ENCODE measurements at places on chromosomes 2 and 18. TPM values are rescaled to one million over a fixed set of nuclear protein-coding genes. Genes with fewer than 3 reads are reported as not detected.
A peak's percentile ranks its signal among the peaks of the same experiment; 100 is the strongest.

The IL36G gene
- total RNA-seq = not detected

The IKZF2 gene
- total RNA-seq = 15.5 TPM

The KIF5C gene
- total RNA-seq = 24.3 TPM

- no peak for DNase-seq
- H3K27me3 ChIP-seq = no peaks in the 10 kb centered on the region
- H3K4me3 ChIP-seq = no peak overlapping the region
- no peak overlapping the region for H3K27ac ChIP-seq
Measured at GRCh38 chr2:120480903-120481445, 135.0 kb downstream of the INHBB start.

GRCh38 chr2:181324912-181325311, 132.3 kb upstream of the ITGA4 start:
- no peaks in the 10 kb centered on the region for H3K36me3 ChIP-seq
- no peak overlapping the region for H3K4me3 ChIP-seq
- no peaks in the 10 kb centered on the region for H3K27me3 ChIP-seq
- H3K4me1 ChIP-seq = no peaks in the 10 kb centered on the region

DNA sequence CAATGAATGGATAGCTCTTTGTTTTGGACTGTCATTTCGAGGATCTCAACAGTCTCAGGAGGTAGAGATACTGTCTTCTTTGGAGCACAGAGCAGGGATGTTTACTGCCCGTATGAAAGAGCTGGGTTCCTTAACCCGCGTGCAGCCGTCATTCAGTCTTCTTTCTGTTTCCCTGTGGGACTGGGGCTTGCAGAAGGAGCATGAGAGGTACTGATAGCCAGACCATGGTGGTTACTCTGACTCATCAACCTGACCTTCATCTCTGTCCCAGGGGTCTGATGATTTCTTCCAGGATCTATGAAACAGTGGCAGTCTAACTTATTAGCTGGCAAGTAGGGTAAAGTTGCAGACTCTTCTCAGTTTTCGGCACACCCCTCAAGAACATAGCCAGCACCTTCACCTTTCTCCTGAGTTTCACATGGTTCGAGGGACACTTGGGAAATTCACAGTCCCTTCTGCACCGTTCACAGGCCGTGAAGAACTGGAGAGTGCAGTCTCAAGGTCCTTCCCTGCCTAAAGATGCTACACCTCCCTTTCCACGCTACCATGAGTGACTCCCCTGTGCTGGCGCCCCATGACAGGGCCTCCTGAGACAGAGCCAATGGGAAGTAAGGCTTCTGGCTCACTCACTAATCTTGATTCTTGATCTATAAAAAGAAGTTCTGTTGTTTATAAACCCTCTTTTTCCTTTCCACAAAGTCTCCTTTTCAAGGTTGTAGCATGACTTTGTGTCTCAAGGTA, 226.2 kb downstream of the MC4R start:
- no peak overlapping the region for H3K4me3 ChIP-seq
- H3K4me1 ChIP-seq = no peaks in the 10 kb centered on the region
- no peaks in the 10 kb centered on the region for H3K27me3 ChIP-seq
- H3K36me3 ChIP-seq = no peaks in the 10 kb centered on the region
- H3K27ac ChIP-seq = no peak overlapping the region

GRCh38 chr18:59660786-59661743, 36.2 kb downstream of the CCBE1 start:
- H3K36me3 ChIP-seq = no peaks in the 10 kb centered on the region
- no peak overlapping the region for H3K4me3 ChIP-seq
- H3K4me1 ChIP-seq = no peaks in the 10 kb centered on the region
- DNase-seq = peak; percentile 40

The DNAJC5G gene
- not detected for total RNA-seq

DNA sequence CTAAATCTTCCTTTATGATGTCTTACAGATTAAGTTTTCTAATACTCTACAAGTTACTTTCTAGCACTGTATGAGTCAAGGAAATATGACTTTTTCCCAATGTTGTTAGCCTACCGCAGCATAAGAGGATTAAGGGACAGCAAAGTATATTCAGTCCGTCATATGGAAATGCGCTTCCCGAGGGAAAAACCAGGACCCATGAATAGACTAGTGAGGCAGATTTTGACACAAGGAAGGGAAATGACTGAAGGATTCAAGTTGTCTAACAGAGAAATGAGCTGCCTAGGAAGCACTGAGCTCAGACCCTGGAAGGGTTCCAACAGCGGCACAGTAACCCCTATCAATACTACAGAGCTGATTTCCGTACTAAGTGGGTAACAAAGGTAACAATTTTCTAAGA, 12.0 kb downstream of the SEPTIN10 start:
- no peak overlapping the region for H3K4me3 ChIP-seq
- H3K27ac ChIP-seq = no peak overlapping the region
- H3K4me1 ChIP-seq = peaks cover 20% of the 10 kb centered on the region

The ACTG2 gene
- 540 TPM for total RNA-seq

The RIOK3 gene
- 93.2 TPM for total RNA-seq

The SCN1A gene
- not detected for total RNA-seq

DNA sequence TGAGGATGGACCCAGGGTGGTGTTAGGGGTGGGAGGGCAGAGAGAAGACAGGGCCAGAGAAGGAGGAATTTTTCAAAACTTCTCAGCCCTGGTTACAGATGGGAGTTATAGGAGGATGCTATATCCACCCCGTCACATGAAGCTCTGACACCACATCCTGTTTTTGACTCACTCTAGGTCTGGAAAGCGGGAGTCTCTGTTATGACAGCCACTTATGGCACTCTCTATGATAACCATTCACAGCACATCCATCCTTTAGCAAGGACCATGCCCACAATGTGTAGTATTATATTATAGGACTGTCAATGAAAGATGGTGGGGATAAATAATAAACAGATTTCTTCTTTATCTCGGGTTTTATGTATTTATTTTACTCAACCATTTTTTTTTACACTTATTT, 461.2 kb downstream of the CDH2 start:
- no peaks in the 10 kb centered on the region for H3K27me3 ChIP-seq
- H3K27ac ChIP-seq = peak overlapping the region; percentile 21
- H3K4me1 ChIP-seq = peaks cover 32% of the 10 kb centered on the region
- no peak for DNase-seq
- no peak overlapping the region for H3K4me3 ChIP-seq

DNA sequence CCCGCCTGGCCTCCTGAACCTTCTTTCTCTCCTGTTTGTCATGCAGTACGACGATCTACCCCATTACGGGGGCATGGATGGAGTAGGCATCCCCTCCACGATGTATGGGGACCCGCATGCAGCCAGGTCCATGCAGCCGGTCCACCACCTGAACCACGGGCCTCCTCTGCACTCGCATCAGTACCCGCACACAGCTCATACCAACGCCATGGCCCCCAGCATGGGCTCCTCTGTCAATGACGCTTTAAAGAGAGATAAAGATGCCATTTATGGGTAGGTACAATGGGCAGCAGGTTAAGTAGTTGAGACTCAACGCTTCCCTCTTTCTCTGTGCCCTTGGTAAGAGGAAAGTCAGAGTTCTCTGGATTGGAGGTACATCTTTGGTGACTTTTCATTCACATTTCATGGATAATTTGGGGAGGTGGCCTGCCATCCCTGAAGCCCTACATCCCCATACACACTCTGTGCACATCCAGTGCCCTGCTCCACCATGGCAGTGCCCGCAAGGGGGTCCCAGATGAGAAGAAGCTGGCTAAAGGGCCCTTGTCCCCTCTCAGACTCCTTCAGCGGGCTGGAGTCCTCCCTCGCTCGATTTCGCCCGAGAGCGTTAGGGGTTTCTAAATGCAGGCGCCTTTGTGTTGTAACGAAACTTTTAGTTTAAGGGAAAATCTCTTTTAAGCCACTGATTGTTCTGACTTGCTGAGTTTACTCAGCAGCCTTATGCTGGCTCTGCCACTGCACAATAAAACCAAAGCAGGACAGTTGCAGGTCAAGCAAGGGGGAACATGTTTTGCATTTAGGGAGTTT, 3.0 kb downstream of the MEIS1 start:
- peaks cover 14% of the 10 kb centered on the region for H3K4me1 ChIP-seq
- peaks cover 3% of the 10 kb centered on the region for H3K36me3 ChIP-seq
- DNase-seq = no peak

- H3K27ac ChIP-seq = no peak overlapping the region
- H3K27me3 ChIP-seq = no peaks in the 10 kb centered on the region
- peak; percentile 71 for DNase-seq
- no peaks in the 10 kb centered on the region for H3K36me3 ChIP-seq
- peaks cover 4% of the 10 kb centered on the region for H3K4me1 ChIP-seq
Measured at GRCh38 chr2:164719996-164720941, 99.0 kb upstream of the GRB14 start.

DNA sequence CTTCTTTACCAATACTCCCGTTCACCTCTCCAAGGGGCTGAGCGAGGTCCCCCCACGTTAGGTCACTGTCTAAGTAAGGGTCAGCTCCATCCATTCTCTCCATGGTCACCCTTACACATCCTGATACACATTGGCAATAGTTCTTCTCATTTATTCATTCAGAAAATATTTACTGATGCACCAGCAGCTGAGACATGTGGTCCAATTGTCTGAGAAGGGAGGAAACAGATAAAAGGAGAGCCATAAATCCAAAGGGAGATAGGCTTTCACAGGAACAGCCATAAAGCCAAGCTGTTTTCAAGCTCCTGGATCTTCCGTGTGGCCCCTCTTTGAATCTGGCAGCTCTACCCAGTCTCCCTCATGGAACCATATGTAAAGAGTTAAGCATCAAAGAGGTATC, 121.2 kb downstream of the TXNL1 start:
- no peaks in the 10 kb centered on the region for H3K4me1 ChIP-seq
- H3K4me3 ChIP-seq = no peak overlapping the region
- no peaks in the 10 kb centered on the region for H3K27me3 ChIP-seq
- peak; percentile 59 for DNase-seq
- no peak overlapping the region for H3K27ac ChIP-seq
- no peaks in the 10 kb centered on the region for H3K36me3 ChIP-seq

DNA sequence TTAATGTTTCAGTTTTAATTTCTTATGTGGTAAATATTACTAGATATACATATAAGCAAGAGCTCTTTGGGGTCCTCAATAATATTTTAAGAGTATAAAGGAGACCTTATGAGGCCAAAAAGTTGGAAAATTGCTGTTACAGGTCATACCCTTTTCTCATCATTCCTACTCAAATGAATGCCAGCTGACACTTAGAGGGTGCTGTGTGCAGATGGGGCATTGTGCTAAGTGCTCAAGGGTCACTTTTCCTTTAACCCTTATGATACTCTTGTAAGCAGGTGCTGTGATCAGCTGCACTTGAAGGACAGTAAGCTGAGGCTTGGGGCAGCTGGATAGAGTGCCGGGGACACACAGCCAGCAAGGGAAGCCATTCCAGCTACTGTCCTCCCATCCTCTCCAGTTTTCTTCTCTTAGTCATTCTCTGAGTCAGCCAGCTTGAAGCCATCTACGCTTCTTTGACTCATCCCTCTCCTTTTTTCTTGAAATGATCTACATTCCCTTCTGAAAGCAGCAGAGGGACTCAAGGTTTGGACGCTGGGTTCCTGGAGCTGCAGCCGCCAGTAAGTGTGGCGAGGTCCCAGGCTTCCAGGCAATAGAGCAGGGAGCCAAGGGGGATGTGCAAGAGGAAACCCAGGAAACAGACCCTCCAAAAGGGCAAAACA, 42.0 kb upstream of the CREB1 start:
- peak overlapping the region; percentile 44 for H3K27ac ChIP-seq
- peak; percentile 90 for DNase-seq
- H3K4me1 ChIP-seq = peaks cover 24% of the 10 kb centered on the region

DNA sequence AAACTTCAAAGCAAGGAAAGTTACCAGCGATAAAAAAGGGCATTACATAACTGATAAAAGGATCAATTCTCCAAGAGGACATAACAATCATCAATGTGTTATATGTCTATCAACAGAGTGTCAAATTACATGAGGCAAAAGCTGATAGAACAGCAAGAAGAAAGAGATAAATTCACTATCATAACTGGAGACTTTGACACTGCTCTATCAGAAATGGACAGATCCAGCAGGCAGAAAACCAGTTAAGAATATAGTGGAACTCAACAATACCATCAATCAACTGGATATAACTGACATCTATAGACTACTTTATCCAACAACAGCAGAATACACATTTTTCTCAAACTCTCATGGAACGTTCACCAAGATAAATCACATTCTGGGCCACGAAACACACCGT, 65.0 kb downstream of the ROCK2 start:
- no peak overlapping the region for H3K27ac ChIP-seq
- H3K4me3 ChIP-seq = no peak overlapping the region
- no peaks in the 10 kb centered on the region for H3K27me3 ChIP-seq
- no peak for DNase-seq

The NT5C1B gene
- not detected for total RNA-seq

GRCh38 chr2:172917716-172918115, 157.9 kb upstream of the MAP3K20 start:
- H3K27ac ChIP-seq = no peak overlapping the region
- no peak overlapping the region for H3K4me3 ChIP-seq
- DNase-seq = no peak
- H3K36me3 ChIP-seq = no peaks in the 10 kb centered on the region

GRCh38 chr18:57748770-57749603, 54.1 kb downstream of the ATP8B1 start:
- H3K36me3 ChIP-seq = peaks cover 3% of the 10 kb centered on the region
- no peaks in the 10 kb centered on the region for H3K27me3 ChIP-seq
- no peak overlapping the region for H3K27ac ChIP-seq
- DNase-seq = peak; percentile 59

DNA sequence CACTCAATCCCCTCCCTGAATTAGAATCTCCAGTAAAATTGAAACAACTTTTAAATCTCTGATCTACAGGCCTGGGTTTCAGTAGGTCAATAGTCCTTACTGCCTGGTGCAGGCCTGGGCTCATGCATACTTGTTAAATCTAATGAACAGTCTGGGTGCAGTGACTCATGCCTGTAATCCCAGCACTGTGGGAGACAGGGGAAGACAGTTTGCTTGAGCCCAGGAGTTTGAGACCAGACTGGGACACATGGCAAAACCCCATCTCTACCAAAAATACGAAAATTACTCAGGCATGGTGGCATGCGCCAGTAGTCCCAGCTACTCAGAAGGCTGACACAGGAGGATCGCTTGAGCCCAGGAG, 94.7 kb upstream of the SP3 start:
- no peak overlapping the region for H3K4me3 ChIP-seq
- H3K27me3 ChIP-seq = no peaks in the 10 kb centered on the region
- peaks cover 12% of the 10 kb centered on the region for H3K4me1 ChIP-seq

The PLA2R1 gene
- total RNA-seq = 10.5 TPM

GRCh38 chr18:57737400-57738060, 65.6 kb downstream of the ATP8B1 start:
- peak overlapping the region; percentile 24 for H3K4me3 ChIP-seq
- H3K36me3 ChIP-seq = no peaks in the 10 kb centered on the region
- peaks cover 19% of the 10 kb centered on the region for H3K4me1 ChIP-seq
- H3K27ac ChIP-seq = peak overlapping the region; percentile 46
- DNase-seq = peak; percentile 98
